ENCODE measurements at places on chromosomes 16 and 17.

DNA sequence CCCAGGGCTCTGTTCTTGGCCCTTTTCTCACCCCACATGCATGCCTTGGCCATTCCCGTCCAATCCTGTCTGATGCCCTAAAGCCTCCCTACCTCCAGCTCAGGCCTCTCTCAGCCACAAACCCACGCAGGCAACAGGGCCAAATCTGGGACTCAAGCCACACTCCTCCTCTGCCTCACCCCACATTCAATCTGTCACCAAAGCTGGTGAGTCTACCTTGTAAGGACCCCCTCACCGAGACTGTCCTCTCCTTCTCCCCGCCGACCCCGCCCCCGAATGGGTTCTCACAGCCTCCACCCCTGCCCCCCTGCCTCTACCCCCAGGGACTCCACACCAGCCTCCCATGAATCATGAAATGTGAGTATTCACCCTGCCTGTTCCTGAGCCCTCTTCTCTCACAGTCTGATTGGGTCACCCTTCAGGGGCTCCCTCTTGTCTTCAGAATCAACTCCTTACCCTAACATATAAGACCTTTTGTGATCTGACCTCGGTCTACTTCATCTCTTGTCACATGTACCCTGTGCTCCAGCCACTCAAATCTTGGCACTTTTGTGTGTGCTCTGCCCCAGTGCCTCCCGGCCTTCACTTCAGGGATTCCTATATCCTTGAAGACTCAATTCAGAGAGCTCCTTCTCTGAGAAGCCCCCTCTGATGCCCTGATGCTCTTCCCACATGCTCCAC lies 10.7 kb downstream of the EPOP start:
- no peak for DNase-seq

DNA sequence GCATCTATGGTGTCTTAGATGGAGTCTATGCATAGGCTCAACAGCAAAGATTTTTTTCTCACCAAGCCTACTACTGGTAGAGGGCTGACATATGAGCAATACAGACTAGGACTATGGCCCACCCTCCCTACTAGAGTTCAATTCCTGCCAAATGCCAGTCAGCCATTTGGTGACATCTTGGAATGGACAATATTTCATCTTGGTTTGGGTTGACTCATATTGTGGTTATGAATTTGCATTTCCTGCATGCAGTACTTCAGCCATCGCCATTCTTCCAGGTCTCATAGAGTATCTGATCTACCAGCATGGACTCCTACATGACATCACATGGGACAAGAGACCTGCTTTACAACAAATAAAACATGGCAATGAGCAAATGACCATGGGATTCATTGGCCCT lies 778.1 kb upstream of the SOX9 start:
- no peak for DNase-seq

GRCh38 chr16:57612494-57612893 lies 15.9 kb upstream of the ADGRG1 start:
- no peak for DNase-seq

- no peak for DNase-seq
Measured at GRCh38 chr17:50359998-50360461, 13.0 kb downstream of the MRPL27 start.

GRCh38 chr16:10280262-10281170 lies 98.3 kb upstream of the GRIN2A start:
- DNase-seq, result no peak

GRCh38 chr17:57747221-57748017 lies 2.3 kb upstream of the CCDC182 start:
- peak; percentile 53 for DNase-seq

DNA sequence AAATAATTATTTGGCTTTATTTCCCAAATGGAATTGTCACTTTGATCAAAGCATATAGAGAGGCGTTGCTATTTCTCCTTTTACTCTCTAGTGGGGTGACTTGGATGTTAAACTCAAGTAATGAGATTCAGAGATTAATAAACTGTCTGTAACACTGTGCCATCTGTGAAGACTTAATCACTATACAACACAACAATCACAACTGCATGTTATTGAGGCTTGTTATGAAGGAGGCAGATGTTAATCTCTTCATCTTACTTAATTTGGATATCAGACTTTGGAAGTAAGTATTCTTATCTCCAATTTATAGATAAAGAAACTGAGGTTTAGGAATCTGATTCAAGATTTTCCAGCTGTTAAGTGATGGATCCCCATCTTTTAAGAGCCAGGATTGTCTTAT lies 132.5 kb downstream of the CNTNAP4 start:
- no peak for DNase-seq

- no peak for DNase-seq
Measured at GRCh38 chr17:40242774-40243173, 23.7 kb downstream of the WIPF2 start.

DNA sequence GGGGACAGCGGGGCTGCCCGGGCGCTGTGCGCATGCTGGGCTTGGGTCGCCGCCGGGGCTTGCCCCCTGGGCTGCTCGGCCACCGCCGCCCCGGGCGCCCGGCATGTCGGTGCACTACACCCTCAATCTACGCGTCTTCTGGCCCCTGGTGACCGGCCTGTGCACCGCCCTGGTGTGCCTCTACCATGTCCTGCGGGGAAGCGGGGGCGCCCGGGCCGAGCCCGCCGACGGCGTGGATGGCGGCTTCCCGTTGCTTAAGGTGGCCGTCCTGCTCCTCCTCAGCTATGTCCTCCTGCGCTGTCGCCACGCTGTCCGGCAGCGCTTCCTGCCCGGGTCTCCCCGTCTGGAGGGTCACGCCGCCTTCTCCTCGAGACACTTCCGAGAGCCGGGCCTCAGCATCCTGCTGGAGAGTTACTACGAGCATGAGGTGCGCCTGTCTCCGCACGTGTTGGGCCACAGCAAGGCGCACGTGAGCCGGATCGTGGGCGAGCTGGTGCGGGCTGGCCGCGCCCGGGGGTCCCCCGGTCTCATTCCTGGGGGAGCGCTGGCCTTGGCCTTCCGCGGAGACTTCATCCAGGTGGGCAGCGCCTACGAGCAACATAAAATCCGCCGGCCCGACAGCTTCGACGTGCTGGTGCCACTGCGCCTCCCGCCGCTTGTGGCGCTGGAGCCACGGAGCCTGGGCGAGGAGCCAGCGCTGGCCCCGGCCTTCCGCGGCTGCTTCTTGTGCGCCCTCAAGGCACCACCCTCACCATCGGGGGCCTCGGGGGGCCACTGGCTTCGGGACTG lies 789 bp downstream of the ITPRIPL2 start:
- no peak for DNase-seq

- no peak for DNase-seq
Measured at GRCh38 chr16:86808863-86809444, 230.6 kb downstream of the FOXL1 start.

DNA sequence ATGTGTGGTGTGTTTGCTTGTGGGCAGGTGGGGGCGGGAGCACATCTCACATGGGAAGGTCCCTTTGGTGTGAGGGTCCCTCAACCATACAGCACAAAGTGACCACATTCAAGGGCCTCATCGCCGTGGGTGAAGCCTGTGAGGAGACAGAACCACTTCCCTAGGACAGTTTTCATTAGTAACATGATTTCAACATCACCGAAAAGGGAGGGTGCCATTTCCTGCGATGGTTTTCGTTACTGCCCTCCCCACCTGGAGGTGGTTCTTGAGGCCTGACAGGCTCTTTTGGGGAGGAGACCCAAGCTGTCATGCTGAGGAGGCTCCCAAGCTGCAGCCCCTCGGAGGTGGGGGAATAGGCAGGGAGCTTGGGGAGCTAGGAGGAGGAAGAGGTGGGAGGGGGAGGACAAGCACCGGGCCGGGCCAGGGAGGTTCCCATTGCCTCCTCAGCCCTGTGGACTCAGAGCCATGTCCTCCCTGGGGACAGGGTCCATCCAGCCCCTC lies 9.5 kb downstream of the CD300LB start:
- DNase-seq, result no peak

DNA sequence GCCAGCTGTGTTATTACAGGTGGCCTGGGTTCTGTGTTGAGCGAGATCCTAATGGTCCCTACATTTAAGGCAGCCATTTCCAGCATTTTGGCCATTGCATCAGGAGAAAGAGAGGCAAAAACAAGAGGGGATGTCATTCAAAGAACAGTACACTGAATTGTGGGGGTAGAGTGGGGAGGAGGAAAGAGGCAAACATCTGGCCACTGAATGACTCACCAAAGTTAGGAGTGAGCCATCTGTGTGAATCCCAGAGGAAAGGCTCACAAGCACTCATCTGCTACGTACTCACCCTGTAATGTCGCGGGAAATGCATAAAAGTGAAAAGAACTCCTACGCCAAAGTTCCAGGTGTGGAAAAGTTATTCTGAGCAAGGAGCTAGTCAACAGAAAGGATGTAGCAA lies 16.7 kb downstream of the KRABD2 start:
- no peak for DNase-seq

- no peak for DNase-seq
Measured at GRCh38 chr16:17556276-17557052, 85.7 kb upstream of the XYLT1 start.

DNA sequence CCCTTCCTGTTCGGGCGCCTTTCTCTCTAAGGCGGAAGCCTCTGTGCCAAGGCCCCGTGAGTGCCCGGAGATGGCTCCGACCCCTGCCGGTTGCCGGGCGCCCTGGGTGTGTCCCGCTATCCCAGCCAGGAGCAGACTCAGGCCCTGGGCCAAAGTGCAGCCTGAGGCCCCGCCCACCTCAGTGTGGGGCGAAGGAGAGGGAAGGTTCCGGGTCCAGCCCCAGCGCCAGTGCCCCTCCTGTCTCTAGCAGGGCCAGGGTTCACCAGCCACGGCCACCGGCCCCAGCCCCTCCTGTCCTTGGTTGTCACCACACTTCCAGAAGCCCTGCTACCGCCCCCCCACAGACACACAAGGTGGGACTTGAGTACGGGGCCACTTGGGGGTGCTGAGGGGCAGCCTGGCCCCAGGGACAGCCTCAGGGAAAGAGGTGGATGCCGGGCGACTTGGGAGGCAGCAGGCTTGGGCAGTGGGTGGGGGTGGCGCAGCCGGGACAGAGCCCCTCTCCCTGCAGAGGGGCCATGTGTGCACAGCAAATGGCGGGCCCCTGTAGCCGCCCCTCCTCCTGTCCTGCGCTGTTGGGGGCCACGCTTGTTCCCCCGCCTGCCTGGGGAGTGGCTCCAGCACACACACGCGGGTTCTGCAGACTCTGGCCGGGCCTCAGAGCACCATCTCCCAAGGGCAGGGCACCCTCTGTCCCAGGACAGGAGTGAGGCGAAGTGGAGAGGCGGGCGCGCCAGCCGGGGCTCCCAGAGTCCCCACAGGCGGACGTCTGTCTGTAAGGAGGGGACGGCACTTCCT lies 6.0 kb downstream of the C1QTNF8 start:
- DNase-seq, result no peak

DNA sequence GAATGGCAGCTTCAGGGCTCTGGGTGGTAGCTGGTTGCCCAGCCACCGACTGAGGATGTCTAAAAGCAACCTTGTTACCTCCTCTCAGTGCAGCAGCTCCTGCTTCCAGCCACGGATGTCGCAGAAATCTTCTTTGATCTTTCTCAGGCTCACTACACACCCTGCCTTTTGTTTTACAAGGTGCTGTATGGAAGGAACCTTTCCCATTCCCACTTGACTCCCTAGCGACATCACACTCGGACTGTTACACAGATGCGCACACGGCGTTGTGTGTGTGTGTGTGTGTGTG lies 135.8 kb upstream of the CPHXL start:
- DNase-seq, result no peak

- DNase-seq, result no peak
Measured at GRCh38 chr16:19583665-19584300, 28.3 kb downstream of the VPS35L start.

- no peak for DNase-seq
Measured at GRCh38 chr17:39782481-39782880, 44.7 kb downstream of the GRB7 start.

DNA sequence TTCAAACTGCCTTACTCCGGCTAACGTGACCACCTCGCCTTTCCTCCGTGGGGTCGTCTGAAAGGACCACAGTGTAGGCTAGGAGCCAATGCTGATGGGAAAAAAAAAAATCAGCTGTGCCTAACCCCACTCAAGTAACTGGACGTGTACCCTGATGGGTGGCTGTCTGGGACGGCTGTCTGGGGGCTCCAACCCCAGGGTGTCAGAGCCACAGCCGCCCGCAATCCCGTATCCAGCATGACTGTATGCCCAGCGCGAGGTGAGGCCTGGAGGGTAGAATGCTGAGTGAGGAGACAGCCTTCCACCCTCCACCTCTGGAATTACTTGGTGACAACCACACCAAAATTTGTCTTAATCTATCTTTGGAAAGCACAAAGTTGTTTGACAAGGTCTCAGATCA lies 2.8 kb downstream of the CSNK1D start:
- DNase-seq, result no peak

GRCh38 chr17:7559320-7560171 lies 996 bp downstream of the TNFSF13 start:
- no peak for DNase-seq

- no peak for DNase-seq
Measured at GRCh38 chr16:8847145-8847544, 21.7 kb downstream of the CARHSP1 start.

DNA sequence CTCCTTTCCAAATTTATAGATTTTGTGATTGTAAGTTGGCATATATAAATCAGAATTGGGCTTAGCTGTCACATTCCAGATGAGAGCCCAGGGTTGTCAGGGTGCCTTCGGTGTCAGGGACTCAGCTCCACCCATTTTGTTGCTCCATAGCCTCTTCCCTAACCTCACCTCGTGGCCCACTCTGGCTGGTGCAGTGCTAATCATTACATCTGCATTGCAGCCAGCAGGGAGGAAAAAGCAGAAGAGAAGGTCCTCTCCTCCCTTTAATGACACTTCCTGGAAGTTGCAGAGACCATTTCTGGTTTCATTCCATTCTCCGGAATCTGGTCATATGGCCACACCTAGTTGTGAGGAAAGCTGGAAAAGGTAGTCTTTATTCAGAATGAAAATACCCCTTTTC lies 113.3 kb downstream of the CCT6B start:
- no peak for DNase-seq

DNA sequence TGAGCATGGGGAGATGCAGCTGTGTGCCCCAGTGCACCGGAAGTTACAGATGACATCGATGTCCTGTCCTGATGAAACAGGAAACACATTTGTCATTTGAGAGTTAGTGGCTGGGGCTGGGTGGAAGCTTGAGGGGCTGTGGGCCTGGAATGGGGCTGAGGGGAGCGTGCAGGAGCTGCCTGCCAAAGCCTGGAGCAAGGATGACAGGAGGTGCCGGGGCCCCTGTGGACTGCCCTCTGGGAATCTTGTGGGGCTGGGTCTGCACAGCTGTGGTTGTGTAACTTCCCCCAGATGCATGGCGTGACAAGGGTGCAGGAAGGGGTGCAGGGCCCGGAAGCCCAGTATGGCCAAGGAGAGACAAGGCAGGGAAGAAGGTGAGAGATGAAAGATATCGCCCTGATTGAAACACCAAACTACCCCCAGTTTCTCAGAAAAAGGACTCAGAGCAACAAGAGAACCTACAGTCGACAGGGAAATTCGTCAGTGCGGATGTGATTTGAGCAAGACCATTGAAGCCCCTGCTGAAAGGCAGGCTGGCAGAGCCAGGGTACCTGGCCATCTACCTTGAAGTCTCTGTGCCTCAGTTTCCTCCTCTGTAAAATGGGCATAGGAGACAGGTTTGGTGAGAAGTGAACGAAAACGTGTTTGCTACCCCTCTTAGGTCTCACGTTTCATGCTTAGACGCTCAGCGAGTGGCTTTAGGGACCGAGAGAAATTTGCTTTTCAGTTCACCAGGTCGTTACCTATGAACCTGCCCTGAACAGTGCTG lies 8.8 kb downstream of the MMP25 start:
- DNase-seq, result no peak

- no peak for DNase-seq
Measured at GRCh38 chr17:11082559-11082958, 158.5 kb upstream of the SHISA6 start.
